ENCODE measurements at places on chromosomes 5 and 9. TPM values are rescaled to one million over a fixed set of nuclear protein-coding genes. Genes with fewer than 3 reads are reported as not detected.
A peak's percentile ranks its signal among the peaks of the same experiment; 100 is the strongest.

DNA sequence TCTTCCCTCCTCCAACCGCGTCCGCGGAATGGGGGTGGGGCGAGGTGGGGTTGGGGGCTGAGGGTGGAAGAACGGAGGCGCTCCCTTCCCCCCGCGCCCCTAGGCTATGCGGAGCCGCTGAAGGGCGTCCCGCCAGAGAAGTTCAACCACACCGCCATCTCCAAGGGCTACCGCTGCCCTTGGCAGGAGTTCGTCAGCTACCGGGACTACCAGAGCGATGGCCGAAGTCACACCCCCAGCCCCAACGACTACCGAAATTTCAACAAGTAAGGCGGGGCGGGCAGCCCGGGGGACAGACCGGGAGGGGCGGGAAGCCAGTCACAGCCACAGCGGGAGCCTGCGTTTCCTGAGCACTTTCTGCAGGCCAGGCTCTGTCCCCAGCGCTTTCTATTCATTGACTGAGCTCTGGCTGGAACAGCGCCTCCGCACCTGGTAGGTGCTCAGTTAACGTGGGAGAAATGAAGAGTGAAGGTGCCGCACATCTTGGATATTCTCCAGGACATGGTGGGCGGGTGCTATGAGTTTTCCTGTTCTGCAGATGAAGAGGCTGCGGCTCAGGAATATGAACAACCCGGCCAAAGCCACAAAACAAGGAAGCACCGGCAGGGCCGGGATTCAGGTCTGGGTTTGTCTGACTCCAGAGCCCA lies 11.3 kb downstream of the MYOZ3 start:
- DNase-seq: peak; percentile 52
- H3K27ac ChIP-seq: no peak overlapping the region
- H3K4me3 ChIP-seq: peak overlapping the region; percentile 51

CATSPER3 gene
- total RNA-seq: under 0.01 TPM

BTNL8 gene
- total RNA-seq: not detected

GRCh38 chr5:115855959-115856358 lies 14.2 kb downstream of the AP3S1 start:
- H3K36me3 ChIP-seq: no peaks in the 10 kb centered on the region
- peaks cover 2% of the 10 kb centered on the region for H3K4me1 ChIP-seq
- peak; percentile 79 for DNase-seq

DNA sequence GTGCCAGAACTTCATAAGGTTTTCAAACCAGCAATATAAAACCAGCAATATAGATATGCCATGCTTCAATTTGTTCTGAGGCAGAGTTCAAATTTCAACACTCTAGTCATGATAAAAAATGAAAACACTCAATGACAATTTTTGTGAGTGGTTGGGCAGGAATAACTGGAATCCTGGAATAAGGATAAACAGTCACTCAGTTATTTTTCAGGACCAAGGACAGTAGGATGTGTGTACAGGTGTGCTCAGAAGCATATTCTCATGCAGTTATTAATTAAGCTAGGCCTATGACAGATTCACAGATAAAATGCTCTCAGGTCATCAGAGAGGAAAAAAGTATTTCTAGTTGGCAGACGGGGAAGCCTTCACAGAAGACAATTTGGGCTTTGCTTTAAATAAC lies 117.3 kb upstream of the PPP2R2B start:
- no peaks in the 10 kb centered on the region for H3K4me1 ChIP-seq
- H3K27ac ChIP-seq: no peak overlapping the region
- no peaks in the 10 kb centered on the region for H3K36me3 ChIP-seq

DNA sequence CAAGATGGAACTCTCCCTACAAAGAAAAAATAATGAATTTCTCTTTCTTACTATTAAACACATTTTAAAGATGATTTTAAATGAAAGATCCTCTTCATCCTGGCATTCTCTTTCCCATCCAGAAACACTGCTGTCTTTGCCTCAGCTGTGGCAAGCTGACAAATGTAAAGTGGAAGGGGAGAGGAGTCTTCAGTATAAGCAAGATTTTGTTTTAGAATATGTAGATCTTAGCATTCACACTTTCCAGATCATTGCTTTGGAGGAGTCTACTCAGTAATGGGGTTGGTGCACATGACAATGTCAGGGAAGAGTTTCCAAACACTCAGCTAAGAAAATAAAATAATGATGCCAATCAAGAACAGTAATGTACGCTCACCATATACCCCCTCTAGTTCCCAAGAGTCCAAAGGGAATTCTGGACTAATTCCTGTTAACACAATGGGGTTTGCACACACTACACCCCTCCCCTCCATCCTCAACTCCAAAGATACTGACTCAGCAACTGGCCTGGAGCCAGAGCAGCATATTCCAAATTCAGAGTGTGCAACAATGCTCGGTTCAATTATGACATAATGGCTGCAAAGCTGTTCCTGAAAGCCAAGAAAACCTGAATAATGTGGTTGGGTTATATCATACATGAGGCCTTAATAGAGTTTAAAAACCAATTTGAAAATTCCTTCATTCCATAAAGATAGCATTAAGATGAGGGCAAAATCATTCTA lies 4.6 kb downstream of the C5orf63 start:
- H3K27me3 ChIP-seq: no peaks in the 10 kb centered on the region
- H3K4me1 ChIP-seq: no peaks in the 10 kb centered on the region
- no peaks in the 10 kb centered on the region for H3K36me3 ChIP-seq
- H3K4me3 ChIP-seq: no peak overlapping the region
- H3K27ac ChIP-seq: no peak overlapping the region
